ENCODE measurements at places on chromosomes 2 and 18.

GRCh38 chr18:63697097-63697660 is 5.6 kb upstream of the SERPINB11 start:
- no peak for DNase-seq

GRCh38 chr2:72182547-72182946 is 34.9 kb upstream of the CYP26B1 start:
- DNase-seq, result no peak

- no peak for DNase-seq
These were observed 748 bp downstream of the FMNL2 start for GRCh38 chr2:152335726-152336118.

DNA sequence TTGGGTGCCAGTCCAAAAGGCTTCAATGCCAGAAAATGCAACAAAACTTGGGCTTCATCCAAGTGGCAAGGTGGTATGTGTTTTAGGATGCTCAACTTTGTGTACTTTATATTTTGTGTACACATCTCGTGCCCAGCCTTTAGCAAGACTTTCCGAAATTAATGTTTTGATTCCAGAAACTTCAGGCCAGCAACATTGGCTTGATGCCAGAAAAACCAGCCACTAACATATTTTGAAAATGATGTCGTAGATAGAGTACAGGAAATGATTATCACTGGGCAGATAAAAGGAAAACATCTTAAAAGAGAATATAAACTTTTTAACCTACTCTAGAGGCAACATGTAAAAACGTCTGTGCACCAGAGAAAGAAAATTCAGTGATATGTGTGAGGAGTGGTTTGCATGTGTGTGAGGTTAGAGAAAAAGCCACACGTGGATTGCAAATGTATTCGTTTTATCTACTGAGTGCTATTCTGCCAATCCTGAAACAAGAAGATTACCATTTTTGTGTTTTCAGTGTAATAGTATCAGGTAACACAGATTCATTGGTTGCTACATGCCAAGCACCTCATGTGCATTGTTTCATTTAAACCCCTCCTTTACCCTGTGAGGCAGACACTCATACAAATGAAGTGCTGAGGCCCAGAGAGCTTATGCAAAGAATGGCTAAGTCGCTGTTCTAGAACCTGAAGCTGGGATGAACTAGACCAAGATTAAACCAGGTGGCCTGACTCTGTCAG is 264.8 kb downstream of the C1D start:
- DNase-seq, result no peak

GRCh38 chr2:138365581-138365980 is 136.0 kb upstream of the SPOPL start:
- DNase-seq, result no peak

GRCh38 chr18:7177116-7177744 is 53.7 kb upstream of the LRRC30 start:
- DNase-seq, result peak; percentile 34

DNA sequence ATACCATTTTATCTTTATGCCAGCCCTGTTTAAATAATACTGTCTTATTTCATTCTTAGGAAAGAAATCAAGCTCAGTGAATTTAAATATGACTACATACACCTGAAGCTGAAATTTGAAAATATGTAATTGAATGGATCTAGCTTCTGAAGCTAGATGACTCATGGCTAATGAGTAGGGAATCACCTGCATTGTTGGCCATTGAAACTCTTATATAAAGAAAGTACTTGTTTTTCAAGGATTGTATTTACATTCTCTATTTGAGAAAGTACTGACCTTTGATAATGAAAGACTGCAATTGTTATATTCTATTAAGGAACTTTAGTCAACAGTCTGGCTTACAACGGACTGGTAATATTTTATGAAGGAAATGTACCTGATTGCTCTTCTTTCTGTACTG is 346.7 kb upstream of the LRATD1 start:
- no peak for DNase-seq

- DNase-seq, result no peak
These were observed 45.2 kb upstream of the SLC4A10 start for GRCh38 chr2:161578998-161579397.

DNA sequence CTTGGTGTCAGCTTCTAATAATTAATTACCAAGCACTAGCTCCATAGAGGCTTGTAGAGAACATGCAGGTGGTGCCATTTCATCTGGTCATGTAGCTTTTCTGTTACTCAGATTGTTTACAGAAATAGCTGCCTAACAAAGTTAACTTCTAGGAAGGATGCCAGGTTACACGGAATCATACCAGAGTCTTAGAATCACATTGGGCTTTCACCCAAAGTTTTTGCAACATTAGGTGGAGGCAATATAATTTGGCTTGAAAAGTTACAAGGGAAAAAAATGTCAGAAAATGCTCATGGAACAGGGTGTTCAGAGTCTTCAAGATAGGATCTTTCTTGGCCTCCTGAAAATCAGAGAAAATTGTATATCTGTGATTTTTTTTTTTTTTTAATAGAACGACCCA is 135.6 kb downstream of the ARHGAP15 start:
- DNase-seq, result peak; percentile 66

DNA sequence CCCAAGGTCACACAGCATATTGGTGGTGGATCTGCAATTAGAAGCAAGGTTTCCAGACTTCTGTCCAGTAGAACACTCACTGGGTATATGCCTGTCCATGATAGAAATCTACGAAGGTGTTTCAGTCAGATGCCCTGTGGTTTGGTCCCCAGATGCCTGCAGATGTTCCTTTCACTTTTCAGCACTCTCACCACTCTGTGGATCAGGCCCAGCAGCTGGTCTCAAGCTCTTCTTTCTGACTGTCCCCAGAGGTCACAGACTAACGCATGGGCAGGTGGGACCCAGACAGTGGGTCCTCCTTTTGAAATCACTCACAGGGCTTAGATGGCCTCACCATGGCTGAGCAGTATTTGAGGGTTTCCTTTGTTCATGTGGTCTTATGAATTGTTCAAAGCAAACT is 376.5 kb downstream of the ALK start:
- no peak for DNase-seq

- no peak for DNase-seq
These were observed 464.9 kb downstream of the PARD3B start for GRCh38 chr2:205010196-205010595.

DNA sequence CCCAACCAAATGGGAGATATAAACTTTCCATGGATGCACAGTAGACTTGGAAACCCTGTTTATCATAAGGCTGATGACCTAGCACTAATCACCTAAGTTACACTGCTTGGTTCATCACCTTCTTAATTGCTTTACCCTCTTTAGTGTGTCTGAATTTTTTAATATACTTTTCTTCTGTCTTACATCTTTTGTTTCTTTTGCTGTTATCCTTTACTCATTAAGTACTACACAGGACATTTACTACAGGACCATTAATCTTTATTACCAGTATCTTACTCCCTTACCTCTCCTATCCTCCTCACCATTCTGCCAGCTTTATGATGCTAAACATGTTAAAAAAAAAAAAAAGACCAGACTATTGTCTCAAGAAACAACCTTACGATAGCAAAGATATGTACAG is 333.6 kb downstream of the KIAA1328 start:
- no peak for DNase-seq

DNA sequence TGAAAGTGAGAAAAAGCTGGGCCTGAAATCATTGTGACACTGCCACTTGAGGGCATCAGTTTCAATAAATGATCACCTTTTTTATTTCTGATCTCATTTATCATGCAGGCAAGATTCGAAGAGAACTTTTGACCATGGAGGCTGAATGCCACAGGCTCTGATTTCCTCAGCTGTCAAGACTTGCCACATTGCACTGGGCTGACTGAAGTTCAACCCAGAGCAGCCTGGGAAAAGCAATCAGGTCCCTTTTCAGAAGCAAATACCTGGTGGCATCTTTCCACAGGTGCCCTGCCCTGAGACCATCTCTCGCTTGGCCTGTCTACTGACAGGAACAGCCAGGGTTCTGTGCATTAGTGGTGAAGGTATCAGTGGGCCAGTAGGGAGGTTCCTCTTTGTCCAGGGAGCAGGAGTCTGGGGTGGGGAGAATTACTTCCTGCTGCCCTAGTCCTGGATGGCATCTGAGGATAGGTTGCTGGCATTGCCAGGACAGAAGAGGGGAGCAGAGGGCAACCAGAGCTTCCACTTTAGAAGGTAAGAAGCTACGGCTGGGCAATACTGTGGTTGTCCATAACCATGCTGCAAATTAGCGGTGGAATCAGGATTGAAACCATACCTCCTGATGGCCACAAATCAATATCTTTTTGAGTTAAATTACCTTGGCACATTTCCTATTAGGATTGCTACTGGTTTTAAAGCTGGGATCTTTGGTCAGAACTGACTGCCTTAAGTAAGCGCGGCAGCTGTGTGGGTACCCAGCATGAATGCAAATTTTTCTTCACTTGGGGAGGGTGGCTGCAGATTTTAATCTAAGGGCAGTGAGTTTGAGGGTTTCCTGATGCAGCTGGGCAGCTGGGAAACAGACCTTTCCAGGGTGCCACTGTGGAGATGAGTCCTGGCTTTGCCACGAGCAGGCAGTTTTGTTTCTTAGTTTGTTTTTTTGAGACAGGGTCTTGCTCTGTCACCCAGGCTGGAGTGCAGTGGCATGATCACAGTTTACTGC is 394.5 kb downstream of the ALK start:
- DNase-seq, result no peak

Data from HS-5 (cell line).